ENCODE measurements at places on chromosomes 11 and 22.

DNA sequence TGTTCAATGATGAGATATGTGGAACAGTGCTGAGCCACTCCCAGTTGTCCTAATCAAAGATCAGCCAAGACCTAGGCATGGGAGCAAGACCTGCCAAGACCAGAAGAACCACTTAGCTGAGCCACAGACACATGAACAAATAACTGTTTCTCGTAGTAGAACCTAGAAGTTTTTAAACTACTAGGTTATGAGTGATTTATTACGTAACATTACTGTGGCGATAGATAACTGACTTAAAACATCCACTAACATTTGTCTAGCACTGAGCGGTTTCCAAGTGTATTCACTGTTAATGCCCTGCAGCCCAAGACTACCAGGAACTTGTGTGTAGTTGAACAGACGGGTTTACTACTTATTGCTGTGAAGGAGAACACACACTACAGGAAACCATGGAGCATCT, 120.4 kb downstream of the SERGEF start:
- no peak for DNase-seq

GRCh38 chr11:46047520-46047919, 73.7 kb downstream of the PHF21A start:
- DNase-seq, result no peak

DNA sequence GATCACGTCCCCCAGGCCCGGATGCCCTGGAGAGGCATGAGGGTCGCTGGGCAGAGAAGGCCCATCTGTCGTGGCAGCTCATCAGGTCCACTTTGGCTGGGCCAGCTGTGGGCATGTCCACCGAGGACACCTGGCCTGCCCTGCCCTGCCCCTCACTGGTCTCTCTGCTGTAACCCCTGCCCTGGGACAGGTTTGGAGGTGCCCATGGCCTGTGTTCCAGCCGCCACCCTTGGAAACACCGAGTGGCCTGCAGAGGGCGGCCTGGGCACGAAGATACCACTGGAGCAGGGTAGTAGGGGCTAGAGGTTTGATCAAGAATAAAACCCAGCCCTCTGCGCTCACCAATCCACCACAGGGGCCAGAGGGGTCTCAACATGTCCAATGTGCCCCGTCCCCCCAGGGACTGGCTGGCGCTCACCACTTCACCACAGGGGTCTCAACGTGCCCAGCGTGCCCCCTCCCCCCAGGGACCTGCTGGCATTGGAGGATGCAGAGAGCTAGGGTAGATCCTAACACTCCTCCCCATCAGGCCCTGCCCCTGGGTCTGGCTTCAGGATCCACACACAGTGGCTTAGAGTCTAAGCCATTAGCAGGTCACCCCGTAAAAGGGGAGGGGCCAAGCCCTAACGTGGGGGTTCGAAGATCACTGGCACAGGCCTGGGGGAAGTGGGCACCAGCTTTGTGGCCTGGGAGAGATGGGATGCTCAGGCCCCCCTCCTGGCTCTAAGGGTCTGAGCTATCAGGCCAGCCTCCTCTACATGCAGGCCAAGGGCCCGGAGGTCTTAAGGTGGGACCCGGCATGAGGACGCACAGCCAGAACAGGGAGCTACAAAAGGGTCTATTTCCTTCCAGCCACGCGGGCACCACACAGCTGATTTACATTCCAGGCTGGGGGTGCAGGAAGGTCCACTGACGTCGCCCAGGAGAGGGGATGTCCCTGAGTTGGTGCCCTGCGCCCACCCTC, 1.3 kb upstream of the HDAC10 start:
- DNase-seq, result peak; percentile 71

DNA sequence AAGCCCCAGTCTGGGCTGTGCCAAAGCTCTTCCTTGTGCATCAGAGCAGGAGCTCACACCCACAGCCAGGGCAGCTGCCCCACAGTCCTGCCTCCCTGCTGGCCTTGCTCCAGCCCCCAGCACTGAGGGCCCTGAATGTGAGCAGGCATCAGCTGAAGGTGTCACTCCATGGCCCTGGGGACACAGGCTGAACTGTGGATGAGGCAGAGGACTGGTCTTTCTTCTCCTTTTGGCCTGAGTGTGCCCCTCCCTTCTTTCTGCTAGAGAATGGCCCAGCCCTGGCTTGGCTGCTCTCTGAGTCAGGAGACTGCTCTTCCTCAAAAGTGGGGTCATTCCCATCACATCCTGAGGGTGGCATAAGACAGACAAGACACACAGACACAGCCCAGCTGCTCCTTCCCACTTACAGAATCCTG, 16.2 kb downstream of the OTOG start:
- no peak for DNase-seq

GRCh38 chr11:114183044-114183511, 113.1 kb upstream of the NNMT start:
- peak; percentile 52 for DNase-seq

DNA sequence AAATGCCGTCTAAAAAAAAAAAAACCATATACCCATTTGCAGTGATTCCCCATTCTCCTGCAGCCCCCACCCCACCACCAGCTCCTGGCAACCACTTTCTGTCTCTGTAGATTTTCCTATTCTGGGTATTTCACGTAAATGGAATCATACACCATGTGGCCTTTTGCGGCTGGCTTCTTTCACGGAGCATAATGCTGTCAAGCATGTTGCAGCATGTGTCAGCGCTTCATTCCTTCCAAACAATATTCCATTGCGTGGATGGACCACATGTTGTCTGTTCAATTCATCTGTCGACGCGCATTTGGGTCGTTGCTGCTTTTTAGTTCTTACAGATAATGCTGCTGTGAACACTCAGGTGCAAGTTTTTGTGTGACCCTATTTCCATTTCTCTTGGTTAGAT, 14.8 kb upstream of the EMID1 start:
- no peak for DNase-seq

DNA sequence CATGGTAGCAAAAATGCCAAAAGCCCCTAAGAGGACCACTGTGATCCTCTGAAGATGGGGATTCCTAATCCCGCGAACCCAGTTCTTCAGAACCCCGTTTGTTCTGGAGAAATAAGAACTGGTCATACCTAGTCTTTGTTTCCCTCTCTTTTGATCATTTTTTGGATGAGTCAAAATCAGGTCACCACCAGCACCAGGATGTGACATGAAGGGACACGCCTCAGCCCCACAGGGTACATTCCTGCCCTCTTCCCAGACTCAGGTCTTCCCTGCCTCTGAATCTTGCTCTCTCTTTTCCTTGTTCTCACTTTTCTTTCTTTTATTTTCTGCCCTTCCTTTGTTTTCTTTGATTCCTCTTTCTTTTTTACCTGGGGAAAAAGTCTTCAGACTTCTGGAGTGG, 14.6 kb upstream of the ANO1 start:
- no peak for DNase-seq

DNA sequence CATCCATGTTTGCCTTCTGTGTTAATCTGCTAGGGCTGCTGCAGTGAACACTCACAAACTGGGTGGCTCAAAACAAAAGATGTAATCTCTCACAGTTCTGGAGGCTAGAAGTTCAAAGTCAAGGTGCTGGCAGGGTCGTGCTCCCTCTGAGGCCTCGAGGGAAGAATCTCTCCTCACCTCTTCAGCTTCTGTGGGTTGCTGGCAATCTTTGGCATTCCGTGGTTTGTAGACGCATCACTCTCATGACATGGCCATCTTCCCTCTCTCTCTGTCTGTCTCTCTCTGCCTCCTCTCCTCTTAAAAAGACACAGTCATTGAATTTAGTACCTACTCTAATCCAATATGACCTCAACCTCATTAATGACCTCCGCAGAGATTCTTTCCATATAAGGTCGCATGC, 78.8 kb downstream of the TSPAN18 start:
- no peak for DNase-seq

GRCh38 chr11:124717786-124718651, 21.7 kb upstream of the NRGN start:
- no peak for DNase-seq

DNA sequence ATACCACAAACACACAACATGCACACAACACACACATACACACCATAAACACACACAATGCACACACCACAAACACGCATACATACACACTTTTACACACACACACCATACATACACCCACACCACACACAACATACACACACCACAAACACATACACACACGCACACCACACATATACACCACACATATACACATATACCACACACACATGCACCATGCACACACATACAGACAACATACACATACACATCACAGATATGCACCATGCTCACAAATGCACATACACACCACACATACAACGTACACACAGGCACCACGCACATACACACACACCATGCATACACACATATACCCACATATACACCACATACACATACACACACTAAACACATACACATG, 11.7 kb upstream of the B4GALNT4 start:
- no peak for DNase-seq

DNA sequence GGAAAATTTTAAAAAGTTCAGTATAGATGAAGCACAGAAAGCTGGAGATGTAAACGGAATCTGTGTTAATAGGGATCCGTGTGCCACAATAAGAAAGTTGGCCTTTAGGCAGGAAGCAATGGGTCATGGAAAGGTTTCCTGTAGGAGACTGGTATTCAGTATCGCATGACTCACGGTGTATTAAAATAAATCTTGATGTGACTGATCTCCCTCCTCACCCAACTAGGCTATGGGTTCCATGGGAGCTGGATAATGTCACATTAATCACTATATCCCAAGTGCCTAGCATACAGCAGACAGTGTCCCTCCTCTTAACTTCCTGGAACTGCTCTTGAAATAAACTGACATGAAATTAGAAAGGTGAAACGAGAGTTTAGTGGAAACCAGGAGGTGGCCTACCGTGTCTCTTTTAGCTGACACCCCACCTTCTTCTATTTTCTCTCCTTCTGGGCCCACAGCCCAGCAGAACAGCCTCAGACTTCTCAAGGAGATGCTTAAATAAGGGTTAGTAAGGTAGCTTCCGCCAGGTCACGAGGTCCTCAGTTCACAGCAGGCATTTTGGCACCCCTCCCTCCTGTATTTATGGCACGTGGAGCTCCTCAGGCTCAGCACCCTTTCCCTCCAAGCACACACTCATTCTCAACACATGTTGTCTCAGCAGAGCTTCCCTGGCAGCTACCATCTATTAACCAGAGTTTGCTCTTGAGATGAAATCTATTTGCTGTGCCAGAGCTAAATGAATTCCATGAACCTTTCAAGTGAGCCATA, 118.8 kb downstream of the NXPE2 start:
- DNase-seq, result no peak

DNA sequence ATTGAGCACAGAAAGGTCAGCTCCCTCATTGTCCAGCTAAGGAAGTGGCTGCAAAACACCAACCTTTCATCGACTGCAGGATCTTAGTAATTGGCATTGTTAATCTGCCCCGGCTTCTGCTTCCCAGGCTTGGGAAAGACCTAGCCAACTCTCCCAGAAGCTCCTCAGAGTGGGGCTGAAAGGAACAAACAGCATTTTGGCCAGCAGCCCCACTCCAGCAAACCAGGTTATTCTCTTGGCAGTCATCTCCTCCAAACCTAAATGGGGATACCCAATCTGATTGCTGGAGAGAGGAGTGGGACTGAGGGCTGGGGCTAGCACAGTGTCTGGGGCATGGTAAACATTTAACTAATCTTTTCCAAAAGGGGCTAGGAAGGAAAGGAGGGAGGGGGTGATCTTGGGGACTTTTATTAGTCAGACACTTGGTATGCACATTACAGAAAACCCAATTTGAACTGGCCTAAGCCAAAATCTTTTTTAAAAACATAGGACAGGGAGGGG, 294.4 kb downstream of the MN1 start:
- DNase-seq, result no peak

DNA sequence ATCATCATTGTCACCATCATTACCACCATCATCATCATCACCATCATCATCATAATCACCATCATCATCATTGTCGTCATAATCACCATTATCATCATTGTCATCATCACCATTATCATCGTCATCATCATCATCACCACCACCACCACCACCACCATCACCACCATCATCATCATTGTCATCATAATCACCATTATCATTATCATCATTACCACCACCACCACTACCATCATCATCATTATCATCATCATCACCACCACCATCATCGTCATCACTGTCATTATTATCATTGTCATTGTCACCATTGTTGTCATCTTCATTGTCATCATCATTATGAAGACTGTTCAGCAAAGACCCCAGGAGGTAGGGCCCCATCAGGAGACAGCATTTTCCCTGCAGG, 33.3 kb downstream of the SMIM38 start:
- DNase-seq, result no peak

DNA sequence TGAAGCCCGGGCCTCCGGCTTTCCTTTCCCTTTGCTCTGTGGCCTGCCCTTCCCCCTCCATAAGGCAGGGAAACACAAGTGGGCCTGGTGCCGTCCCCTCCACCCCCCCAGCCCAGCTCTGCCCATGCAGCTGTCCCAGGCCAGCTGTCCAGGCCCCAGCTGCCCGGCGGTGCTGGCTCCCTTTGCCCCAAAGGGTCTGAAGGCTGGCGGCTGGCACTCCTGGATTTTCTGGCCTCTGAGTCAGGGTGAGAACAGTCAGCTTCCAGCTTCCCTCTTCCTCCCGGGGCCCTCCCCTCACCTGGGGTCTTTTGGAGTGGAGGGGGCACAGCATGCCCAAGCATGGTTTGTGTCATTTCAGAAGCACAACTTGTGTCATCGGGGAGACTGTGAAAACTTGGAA, 27.8 kb downstream of the CD82 start:
- DNase-seq, result no peak

GRCh38 chr22:39138357-39138997, 14.0 kb downstream of the CBX7 start:
- no peak for DNase-seq

- no peak for DNase-seq
Measured at GRCh38 chr11:15150507-15150906, 35.8 kb downstream of the INSC start.

DNA sequence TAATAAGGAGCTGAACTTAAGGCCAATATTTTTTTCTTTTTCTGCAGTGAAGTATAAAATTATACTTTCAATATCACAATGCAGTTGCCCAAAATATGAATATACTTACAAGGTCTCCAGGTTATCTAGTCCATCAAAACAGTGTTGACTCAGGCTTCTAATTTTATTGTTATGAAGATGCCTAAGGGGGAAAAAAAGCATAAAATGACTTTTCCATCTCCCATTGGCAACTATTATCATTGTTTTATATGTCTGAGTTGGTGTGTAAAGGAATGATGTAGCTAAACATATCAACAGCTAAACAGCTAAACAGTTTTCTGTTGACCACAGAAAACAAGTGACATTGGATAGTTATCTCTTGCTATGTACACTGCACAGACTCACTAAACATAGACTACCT, 21.2 kb upstream of the CCDC34 start:
- DNase-seq, result no peak

DNA sequence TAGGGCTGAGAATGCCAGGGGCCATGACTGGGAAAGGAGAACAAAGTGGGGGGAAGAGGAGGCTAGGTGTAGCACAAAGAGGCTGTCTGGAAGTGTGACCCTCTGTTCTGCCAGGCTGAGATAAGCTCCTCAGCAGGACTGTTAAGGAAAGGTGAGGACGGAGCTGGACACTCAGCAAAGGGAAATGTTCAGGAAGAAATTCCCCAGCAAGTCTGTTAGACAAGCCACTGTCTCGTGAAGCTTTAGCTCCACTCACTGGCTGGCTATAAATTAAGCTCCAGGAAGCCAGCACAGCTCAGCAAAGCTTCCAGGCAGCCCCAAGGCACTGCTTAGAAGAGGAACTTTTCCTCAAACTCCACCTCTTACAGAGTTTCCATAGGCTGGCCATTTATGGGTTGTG, 181.2 kb upstream of the API5 start:
- no peak for DNase-seq

Data from activated CD4-positive, alpha-beta T cell treated with anti-CD3 and anti-CD28 coated beads, Interleukin-2, amount 50 U/mL, for 1 hour (primary cell).